ENCODE measurements at places on chromosomes 11 and 22.

DNA sequence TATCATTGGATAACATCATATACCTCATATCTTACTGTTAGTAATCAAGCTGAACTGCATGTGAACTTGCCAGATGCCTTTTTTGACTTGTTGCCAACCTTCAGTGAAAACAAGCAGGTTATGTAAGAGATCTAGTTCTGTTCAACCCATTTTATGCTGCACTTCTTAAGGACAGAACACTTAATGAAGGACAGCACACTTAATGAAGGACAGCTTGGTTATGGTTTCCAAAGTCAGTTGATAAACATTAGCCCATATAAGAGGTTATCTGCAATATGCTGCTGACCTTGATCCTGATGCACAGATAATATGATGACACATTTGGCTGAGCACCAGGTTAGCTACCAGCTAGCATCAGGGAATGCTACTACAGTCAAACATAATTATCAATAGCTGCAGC lies 358.7 kb upstream of the PDGFD start:
- DNase-seq, result no peak

- DNase-seq, result no peak
Observed at GRCh38 chr11:106309070-106309684, 231.7 kb downstream of the AASDHPPT start.

DNA sequence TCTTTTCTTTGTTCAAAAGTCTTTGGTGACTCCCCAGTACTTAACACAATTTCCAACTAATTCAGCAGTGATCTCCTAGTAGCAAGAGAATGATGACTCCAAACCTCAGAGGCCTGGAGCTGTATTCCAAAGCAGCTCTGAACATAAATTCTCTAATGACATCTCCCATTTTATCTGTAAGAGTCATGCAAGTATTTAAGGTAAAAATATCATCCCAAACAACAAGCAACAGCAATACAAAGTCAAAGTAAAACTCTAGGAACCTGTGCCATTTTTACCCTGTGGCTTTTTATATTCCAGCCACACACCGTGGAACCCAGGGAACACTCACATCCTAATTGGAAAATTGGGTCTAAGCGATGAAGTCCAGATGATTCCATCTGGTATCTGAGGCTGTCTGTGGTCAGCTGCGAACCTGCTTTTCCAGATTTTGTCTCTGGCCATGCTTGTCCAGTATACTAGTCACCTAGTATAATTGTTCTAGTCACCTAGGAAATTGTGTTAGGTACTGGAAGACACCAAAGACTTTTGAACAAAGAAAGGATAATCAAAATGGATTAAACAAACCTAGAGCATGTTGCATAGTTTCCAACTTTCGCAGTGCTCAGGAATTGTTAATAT lies 92.3 kb upstream of the SLC25A18 start:
- no peak for DNase-seq

- peak; percentile 12 for DNase-seq
Observed at GRCh38 chr11:15159085-15159484, 44.4 kb downstream of the INSC start.

DNA sequence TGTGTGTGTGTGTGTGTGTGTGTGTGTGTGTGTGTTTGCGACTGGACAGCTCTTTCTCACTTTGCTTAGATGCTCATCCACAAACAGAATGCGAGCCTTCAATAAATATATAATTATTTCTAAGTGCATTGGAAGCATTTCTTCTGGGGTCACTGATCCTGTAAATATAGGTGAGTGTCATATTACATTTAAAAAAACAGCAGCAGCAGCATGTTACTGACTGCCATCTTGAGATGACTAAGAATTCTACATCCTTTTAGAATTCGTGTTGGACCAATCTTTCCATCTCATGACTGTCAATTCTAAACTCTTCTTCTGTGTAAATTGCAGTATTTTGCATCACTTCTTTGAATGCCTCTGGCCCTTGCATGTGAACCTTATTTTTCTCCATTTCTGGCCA lies 238.0 kb upstream of the DDI1 start:
- no peak for DNase-seq

DNA sequence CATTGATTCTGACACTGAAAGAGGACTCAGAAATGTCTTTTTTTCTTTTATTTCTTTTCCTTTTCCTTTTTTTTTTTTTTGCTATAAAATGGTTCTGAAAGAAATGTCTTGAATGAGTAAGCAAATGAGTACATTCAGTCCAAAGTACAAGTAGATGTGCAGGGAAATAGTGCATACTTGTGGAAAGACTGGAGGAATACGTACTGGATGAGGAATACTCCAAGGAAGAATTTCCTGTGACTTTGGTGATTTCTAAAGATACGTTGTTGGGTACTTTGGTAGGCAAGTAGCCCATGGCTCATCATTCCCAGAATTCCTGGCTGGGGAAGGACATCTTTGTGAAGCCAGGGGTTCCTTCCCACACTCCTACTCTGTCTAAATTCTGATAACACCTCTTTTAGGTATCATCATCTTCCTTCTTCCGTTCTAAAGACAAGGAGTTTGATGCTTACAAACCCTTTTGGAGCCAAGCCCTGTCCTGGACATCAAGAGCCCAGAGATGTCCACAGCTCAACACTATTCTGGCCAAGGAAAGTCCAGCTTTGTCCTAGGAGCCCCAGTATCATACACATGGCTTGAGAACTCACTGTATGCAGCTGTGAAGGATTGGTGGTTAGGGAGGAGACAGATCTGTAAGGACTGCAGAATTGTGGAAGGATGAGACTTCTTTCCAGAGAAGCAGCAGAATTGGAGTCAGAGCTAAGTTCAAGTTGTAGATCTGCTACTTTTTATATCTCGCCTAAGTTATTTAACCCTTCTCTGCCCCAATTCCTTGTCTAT lies 4.8 kb upstream of the NUP98 start:
- DNase-seq, result no peak

DNA sequence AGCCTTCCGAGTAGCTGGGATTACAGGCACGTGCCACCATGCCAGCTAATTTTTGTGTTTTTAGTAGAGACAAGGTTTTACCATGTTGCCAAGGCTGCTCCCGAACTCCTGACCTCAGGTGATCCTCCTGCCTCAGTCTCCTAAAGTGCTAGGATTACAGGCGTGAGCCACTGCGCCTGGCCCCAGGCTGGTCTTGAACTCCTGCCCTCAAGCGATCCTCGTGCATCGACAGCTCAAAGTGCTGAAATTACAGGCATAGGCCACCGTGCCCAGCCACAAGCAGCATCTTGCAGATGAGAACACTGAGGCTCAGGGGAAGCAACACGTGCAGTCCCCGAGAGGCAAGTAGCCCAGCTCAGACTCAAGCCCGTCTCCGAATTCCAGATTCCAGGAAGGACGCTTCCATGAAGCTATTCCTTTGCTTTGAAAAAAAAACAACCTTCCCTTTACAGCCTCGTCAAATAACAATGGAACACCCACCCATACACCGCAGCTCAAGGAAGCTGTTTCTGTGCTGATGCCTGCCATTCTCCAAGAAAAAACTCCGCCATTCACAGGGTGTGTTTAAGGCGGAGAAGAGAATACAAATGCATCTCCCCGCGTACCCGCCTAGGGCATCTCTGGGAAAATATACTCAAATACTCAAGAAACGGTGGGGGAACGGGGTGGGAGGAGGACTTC lies 34.5 kb upstream of the PDGFB start:
- no peak for DNase-seq

GRCh38 chr22:46025973-46026898 lies 49.3 kb upstream of the WNT7B start:
- no peak for DNase-seq

GRCh38 chr11:36073411-36074203 lies 129.7 kb downstream of the LDLRAD3 start:
- no peak for DNase-seq

DNA sequence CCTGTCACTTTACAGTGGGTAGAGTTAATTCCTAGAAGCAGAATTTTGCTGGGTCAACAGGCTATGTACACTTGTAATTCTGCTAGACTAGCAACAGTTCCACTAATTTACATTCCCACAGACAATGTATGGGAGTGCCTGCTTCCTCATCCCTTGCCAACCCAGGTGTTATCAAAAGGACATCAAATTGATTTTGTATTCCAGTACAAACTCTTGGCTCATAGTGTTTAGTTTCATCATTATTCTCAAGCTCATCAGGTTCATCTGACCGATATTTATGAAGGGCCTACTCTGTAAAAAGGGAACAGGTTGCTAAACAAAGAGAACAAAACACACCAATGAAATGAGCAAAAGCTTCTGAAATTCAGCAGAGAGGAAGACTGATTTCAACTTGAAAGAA lies 30.7 kb downstream of the PITPNB start:
- no peak for DNase-seq

DNA sequence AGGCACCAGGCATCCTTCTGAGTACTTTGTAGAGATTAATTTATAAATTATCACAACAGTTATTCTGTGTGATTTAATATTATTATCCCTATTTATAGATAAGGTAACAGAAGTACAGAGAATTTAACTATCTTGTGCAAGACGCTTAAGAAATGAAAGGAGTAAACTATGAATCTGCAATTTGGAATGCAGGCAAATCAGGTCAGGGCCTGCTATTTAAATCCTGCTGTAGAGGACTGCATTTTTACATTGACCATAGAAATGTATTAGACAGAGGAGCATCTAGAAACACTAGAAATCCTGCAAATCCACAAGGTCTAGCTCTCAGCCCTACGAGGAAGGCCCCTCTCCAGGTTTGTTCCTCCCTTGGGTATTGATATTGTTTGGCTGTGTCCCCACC lies 336.2 kb downstream of the ETS1 start:
- no peak for DNase-seq

- no peak for DNase-seq
Observed at GRCh38 chr11:114610984-114611944, 15.7 kb upstream of the NXPE4 start.

GRCh38 chr11:79430280-79430679 lies 10.6 kb downstream of the TENM4 start:
- DNase-seq, result no peak

- DNase-seq, result no peak
Observed at GRCh38 chr11:44364596-44364995, 54.7 kb upstream of the ALX4 start.

DNA sequence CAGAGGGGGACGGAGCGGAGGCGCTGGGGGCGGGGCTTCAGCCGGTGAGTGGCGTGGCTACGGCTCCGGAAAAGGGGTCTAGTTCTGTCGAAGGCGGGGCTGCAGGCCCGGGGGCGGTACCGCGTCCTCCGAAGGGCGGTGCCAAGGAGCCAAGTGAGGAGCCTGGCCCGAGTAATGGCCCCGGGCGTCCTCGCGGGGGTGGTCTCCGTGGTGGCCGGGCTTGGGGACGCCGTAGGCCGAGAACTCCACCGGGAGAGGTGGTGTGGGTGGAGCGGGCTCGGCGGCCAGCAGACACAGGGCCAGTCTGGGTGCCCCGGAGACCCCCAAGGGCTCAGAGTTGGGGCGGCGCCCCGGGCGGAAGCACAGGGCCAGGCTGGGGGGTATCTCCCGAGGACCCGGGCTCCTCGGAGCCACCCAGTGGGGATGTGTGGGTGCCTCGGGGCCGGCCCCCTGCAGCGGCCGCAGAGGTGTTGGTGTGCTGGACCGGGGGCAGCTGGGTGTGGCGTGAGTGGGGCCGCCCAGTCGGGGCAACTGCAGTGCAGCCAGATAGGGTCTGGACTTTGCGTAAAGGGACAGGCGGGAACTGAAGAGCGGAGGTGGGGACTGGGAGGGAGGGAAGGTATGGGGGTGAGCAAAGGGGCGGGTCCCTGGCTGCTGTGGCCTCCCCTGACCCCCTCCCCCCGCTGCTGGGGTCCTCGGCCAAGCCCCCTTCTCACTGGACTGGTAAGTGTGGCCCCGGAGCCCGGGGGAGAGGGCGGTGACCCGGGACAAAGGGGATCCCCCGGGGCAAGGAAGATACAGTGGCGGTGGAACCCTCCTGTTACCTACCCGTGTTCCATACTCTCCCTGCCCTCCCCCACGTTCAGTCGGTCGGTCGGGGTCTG lies 838 bp downstream of the FKBP2 start:
- DNase-seq, result peak; percentile 100

DNA sequence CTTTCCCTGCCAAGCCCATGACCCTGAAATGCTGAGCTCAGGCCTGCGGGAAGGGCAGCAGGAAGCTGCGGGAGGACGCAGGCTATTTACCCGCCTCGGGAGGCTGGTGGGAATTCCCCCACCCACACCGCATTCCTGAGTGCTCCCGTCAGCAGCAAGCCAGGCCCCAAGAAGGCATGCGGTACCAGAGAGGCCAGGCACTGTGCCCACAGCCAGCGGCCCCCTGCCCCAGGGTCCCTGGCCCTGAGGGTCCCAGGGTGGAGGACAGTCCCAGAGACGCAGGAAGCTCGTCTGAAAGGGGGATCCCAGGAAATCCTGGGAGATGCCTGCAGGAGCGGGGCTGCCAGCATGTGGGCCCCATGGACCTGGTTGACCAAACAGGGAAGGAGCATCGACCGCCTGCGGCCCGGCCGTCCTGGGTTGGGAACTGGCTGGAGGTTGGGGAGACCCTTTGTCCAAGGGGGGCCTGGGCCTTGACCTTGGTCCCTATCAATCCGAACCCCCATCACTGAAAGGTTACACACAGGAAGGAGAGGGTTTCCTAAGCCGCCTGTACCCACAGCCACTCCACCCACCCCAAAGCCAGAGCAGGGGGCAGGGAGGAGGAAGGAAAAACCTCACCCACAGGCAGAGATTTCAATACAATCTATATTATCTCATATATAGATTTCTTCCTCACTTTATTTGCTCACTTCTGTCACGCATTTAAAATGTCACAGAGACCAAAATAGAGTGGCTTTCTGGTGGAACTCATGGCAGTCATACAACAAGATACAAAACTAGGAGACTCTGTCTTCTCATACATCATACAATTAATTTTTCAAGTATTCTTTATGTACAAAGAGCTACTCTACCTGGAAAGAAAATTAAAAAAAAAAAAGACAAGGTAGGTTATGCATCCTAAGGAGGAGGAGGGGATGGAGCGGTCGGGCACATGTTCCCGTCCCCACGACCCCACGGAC lies 17.1 kb downstream of the MAFF start:
- peak; percentile 97 for DNase-seq

Measured in Calu3 (cell line).